Astrocyte of the spinal cord (primary cell): ENCODE measurements at places on chromosomes 2 and 18.

- DNase-seq = peak; percentile 75
Measured at GRCh38 chr2:101113441-101114267, 37.5 kb downstream of the TBC1D8 start.

DNA sequence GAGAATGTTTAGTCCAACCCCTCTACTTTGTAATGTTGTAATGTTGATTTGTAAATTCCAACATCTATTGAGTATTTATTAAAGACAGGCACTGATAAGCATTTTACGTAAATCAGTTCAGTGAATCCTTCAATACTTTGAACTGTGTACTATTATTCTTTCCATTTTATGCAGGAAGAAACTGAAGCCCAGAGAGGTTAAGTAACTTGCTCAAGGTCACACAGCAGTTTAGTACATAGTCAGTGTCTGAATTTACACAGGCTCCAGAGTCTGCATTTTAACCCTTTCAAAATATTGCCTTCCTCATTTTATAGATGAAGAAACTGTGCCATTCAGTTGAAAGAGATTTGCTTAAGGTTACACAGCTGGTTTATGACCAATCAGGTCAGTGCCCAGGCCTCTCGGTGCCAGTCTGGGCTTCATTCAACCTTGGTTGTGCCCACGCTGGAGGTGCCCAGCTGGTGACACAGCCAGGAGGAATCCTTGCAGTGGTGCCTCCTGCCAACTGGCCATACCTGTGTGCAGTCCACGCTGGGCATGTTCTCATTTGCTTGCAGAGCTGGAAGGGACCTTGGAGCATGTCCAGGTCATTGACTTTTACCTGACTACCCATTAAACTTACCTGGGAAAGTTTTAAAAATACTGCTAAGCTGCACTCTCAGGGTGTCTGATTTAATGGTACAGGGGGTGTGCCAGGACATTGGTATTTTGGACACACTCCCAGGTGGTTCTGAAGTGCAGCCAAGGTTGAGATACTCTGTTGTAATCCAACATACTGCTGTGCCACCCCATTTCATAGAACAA is 74.3 kb upstream of the CYRIA start:
- no peak for DNase-seq

GRCh38 chr2:27347641-27348040 is 8.9 kb downstream of the GTF3C2 start:
- DNase-seq = no peak

GRCh38 chr2:111671426-111672150 is 212.4 kb downstream of the ANAPC1 start:
- DNase-seq = peak; percentile 37
